Dorsolateral prefrontal cortex (tissue), 122 donors: ENCODE measurements at places on chromosomes 16 and 17. TPM values are rescaled to one million over a fixed set of nuclear protein-coding genes. Genes with fewer than 3 reads are reported as not detected.
A peak's percentile ranks its signal among the peaks of the same experiment; 100 is the strongest.

The TPSD1 gene
- 0.74 TPM for total RNA-seq

- DNase-seq: no peak
Observed at GRCh38 chr17:48173191-48173984, 65.8 kb downstream of the SNX11 start.

- peak; percentile 81 for DNase-seq
Observed at GRCh38 chr17:8125154-8125946, 1.4 kb upstream of the HES7 start.

- no peak for DNase-seq
Observed at GRCh38 chr17:3911271-3912053, 4.8 kb downstream of the P2RX1 start.

DNA sequence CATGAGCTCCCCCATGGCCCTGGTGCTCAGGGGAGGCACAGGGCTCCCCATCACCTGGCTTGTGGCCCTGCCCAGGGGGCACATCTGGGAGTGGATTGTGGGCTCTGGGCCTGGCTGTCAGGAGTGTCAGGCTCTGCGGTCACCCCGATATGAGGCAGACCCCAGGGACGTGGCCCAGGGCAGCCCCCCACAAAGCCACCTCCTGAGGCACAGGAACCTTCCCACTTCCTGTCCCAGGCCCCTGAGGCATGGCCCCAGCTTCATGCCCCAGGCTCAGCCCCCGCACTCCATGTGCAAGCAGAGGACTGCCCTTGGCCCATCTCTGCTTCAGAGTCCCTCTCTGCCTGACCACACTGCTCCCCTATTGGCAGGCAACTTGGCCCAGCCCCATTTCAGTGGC lies 160.3 kb downstream of the PCTP start:
- no peak for DNase-seq

The PRKCB gene
- 174 TPM for total RNA-seq

DNA sequence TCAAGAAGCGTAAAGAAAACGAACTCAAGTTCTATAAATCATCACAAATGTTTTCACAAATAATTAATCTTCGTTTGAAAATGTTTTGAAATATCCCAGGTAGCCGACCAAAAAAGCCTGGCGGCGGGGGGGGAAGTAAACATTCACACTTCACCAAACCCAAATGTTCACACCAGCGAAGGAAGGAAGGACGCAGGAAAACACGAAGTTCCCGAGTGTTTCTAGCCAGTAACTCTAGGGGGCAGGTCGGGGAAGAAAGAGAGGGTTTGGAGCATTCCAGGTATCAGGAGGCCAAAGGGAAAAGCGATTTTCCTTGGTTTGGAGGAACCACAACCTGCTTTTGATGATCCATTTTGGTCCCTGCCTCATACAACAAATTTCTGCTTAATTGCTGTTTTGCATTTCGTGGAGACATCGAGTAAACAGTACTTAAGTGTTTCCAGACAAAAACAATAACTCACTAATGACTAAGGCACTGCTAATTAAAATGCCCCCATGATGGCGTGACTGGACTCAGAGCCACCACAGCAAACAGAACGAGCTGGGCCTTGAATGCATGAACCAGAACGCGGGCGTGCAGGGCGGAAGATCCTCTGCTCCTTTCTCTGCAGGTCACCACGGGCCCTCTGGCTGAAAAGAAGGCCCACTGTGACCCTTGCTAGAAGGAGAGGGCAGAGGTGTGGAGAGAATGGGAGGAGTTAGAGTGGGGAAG lies 16.6 kb downstream of the ZFHX3 start:
- DNase-seq: no peak

The DRC7 gene
- 0.56 TPM for total RNA-seq

DNA sequence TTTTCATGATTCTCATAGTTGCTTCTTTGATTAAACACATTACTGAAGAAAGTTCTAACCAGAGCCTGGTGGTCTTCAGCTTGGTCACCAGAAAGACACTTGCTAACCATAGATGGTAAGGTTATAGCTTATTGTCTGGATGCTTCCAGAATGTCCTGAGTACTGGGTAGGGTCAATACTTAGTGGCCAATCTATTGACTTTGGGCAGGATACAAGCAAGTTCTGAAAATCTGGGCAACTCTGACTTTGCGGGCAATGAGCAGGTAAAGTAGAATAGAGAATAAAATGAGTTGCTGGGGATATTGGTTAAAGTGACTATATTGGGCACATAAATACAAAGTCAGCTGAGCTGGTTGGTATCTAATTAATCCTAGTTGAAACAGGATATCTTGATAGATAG lies 63.0 kb downstream of the ABCA8 start:
- DNase-seq: no peak

- DNase-seq: no peak
Observed at GRCh38 chr16:12317856-12318537, 341.5 kb downstream of the SNX29 start.

DNA sequence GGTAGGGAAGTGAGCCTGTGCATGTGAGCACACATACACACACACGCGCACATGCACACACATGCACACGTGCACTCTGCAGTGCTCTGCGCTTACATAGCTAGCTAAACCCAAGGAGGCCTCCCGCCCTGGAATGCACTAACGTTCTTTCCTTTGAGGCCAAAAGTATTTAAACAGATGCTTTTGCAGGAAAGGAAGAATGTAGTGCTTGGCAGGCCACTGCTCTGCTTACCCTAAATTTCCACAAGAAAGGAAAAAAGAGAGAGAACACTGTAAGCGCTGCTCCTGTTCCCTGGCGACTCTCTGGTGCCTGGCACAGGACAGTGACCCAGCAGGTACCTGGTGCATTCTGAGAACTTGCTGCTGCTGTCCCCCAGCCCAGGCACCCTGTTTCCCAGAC lies 31.3 kb upstream of the MRPS23 start:
- no peak for DNase-seq

The STH gene
- 10.1 TPM for total RNA-seq

- DNase-seq: peak; percentile 82
Observed at GRCh38 chr16:1823821-1824220, 2.8 kb downstream of the HAGH start.

DNA sequence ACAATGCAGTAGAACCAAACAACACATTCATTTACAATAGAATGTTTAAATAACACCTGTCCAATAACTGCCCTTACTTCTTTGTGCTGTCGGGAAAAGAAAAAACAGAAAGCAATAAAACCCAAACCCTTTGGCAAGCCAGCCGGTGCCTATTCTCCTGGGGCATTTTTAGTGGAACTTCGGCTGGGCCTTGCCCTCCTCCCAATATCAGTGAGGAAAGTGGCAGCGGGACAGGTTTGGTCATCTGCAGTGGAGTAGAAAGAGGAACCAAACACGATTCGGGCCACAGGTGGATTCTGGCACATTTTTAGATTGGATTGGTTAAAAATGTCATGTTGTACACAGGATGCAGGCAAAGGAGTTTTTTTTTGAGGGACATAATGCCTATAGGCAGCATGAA lies 32.0 kb downstream of the PSME3IP1 start:
- DNase-seq: no peak

GRCh38 chr16:1791256-1791942 lies 2.1 kb downstream of the IGFALS start:
- DNase-seq: no peak

DNA sequence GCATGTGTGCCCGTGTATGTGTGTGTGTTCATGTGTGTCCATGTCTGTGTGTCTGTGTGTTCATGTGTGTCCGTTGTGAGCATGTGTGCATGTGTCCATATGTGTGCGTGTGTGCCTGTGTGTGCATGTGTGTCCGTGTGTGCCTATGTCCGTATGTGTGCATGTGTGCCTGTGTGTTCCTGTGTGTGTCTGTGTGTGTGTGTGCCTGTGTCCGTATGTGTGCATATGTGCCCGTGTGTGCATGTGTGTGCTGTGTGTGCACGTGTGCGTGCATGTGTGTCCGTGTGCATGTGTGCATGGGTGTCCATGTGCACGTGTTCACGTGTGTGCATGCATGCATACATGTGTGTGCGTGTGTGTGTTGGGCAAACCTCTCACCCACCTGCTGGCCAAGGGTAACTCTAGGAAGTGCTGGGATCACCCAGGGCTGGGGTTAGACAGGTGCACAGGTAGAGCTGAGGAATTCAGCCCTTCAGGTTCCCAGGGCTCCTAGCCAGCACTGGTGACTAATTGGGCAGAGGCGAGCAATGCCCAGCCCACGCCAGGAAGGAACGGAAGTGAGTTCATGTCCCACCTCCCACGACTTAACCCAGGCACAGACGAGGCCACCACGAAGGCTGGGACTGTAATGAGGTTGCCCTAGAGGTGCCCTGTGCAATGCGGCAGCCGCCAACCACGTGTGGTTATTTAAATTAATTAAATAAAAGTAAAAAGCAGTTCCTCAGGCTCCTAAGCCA lies 8.2 kb upstream of the CSNK1D start:
- no peak for DNase-seq

The SCN4A gene
- total RNA-seq: 0.36 TPM
